ENCODE measurements at places on chromosomes 5 and 9. TPM values are rescaled to one million over a fixed set of nuclear protein-coding genes. Genes with fewer than 3 reads are reported as not detected.

Gene SLC6A19
- total RNA-seq: under 0.01 TPM

Gene FUBP3
- 34.2 TPM for total RNA-seq

Gene OGN
- 22.9 TPM for total RNA-seq

Gene BNC2
- 1.7 TPM for total RNA-seq

All from temporal lobe (tissue), 4 donors.